ENCODE measurements at places on chromosomes 2 and 18.

DNA sequence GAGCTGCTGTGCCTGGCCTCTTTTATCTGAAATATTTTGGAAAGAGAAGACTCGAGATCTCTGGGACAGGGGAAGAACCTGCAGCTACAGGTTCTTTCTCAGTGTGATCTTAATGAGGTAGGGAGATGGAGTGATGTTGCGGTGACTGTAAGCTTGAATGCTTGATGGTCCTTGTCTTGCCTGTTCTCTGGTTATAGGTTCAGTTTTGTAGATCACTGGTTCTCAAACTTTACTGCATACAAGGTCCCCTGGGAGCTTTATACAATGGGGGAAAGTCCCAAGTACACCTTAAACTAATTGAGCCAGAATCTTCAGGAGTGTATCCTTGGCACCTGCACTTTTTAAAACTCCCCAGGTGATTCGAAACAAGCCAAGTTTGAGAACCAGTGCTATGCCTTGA is 136.7 kb upstream of the CXCR4 start:
- no peak for DNase-seq

- DNase-seq: no peak
These were observed 99.2 kb upstream of the SLC8A1 start for GRCh38 chr2:40551081-40551480.

- DNase-seq: no peak
These were observed 153.0 kb upstream of the ID2 start for GRCh38 chr2:8528863-8529262.

DNA sequence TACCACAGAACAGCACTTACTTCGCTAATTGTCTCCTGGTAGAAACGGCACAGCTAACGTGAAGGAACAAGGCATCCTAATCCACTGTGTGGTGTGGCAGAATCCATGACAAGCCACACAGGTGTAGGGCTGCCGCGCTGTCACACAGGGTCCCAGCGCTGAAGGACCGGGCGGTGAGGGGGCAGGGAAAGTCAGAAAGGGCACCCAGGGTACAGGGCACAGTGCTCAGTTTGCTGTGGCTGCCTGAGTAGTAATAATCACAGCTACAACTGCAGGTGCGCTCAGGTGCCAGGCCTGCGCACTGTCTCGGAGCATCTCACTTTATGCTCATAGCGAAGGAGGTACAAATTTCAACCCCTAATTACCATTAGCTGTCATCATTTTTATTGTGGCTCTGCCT is 55.2 kb upstream of the CAB39 start:
- DNase-seq: no peak

GRCh38 chr2:128868686-128869551 is 550.3 kb upstream of the HS6ST1 start:
- DNase-seq: peak; percentile 42

DNA sequence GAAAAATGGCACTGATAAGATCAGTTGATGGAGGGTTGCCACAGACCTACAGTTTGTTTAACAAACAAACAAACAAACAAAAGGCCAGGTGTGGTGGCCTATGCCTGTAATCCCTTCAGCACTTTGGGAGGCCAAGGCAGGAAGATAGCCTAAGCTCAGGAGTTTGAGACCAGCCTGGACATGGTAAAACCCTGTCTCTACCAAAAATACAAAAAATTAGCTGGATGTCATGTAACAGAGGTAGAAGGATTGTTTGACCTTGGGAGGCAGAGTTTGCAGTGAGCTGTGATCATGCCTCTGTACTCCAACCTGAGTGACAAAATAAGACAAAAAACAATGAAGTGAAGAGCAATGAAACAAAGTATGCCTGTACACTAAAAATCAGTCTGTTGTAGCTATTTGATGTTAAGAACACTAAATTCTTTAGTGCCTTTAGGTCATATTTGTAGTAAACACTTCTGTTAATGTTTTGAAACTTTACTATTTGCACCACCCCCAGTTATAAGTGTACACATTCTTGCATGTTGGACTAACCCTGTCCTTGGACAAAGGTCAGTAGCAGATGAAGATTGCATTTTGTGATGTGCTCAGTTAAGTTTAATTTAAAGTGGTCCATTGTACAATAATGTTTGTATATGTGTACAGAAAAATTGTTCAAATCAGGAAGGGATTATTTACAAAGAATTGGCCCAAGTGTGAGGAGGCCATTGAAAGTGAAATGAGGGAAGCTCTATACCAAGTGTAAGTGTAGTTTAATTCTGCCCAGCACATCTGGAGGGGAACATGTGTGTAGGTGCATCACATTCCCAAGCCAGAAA is 73.9 kb downstream of the KYNU start:
- peak; percentile 5 for DNase-seq

GRCh38 chr2:206846331-206846730 is 80.9 kb downstream of the FASTKD2 start:
- no peak for DNase-seq

- no peak for DNase-seq
These were observed 173.8 kb downstream of the SEPTIN10 start for GRCh38 chr2:109439986-109440385.

Data from fibroblast of lung (primary cell).